Calu3 (cell line): ENCODE measurements at places on chromosomes 7 and 10. TPM values are rescaled to one million over a fixed set of nuclear protein-coding genes. Genes with fewer than 3 reads are reported as not detected.

- DNase-seq = no peak
- peaks cover 22% of the 10 kb centered on the region for H3K36me3 ChIP-seq
- no peak overlapping the region for H3K4me3 ChIP-seq
- H3K27me3 ChIP-seq = no peaks in the 10 kb centered on the region
- H3K4me1 ChIP-seq = peaks cover 8% of the 10 kb centered on the region
Observed at GRCh38 chr7:55185941-55186609, 167.3 kb downstream of the EGFR start.

Gene DMBT1
- total RNA-seq = 4.6 and 10.0 TPM in 2 replicates

DNA sequence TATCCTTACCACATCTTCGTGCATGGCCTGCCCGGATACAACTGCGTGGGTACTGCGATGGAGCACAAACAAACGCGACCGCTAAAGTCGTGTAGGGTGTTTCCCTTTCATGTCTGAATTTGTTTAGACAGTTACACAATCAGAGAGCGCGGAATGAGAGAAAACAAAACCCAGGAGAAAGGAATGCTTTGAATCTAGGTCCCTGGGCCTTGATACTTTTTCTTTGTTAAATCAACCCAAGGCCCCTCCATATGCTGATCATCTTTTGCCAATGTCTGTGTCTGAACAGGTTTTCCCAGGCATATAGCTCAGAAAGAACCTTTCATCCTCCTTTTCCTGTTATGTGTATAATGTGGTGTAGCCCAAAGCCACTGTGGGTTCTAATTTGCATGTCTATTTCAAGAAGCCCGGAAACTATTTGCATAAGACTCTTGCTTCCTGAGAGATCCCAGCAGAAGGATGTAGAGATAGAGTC is 145.8 kb downstream of the FRMD4A start:
- no peak overlapping the region for H3K27ac ChIP-seq
- H3K4me1 ChIP-seq = peaks cover 5% of the 10 kb centered on the region
- no peak for DNase-seq
- no peaks in the 10 kb centered on the region for H3K36me3 ChIP-seq

- no peaks in the 10 kb centered on the region for H3K4me1 ChIP-seq
- H3K36me3 ChIP-seq = no peaks in the 10 kb centered on the region
- no peak for DNase-seq
- H3K27me3 ChIP-seq = no peaks in the 10 kb centered on the region
- H3K4me3 ChIP-seq = no peak overlapping the region
Observed at GRCh38 chr10:34539533-34540315, 275.4 kb downstream of the PARD3 start.

DNA sequence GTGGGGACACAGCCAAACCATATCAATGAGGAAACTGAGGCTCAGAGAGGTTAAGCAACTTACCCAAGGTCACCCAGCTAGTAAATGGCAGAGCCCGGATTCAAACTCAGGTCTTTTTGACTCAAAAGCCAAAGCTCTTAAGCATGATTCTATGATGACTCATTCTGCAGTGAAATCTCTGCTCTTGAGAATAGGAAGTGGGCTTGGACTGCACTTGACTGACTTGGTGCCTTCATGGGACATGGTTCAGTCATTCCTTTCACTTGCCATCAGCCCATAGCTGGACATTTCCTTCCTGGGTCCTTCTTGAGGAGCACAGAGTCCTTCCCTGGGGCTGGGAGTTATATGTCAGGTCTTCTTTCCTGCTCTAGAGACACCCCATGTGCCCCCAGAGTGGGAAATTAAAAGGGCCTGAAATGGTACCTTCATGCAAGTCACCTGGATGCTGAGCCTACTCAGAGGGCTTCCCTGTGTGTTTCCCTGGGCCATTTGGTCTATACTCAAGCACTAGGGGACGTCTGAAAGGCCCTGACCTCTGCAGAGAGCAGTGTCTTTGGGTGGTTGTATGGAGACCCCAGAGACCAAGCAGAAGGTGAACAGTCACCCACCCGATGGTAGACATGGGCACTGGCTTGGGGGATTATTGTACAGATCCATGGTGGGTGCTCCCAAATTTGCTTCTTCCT is 62.4 kb upstream of the SDK1 start:
- peaks cover 3% of the 10 kb centered on the region for H3K36me3 ChIP-seq
- no peak overlapping the region for H3K27ac ChIP-seq
- H3K4me3 ChIP-seq = no peak overlapping the region
- H3K27me3 ChIP-seq = no peaks in the 10 kb centered on the region
- DNase-seq = no peak

- peaks cover 11% of the 10 kb centered on the region for H3K4me1 ChIP-seq
- DNase-seq = no peak
- peak overlapping the region; percentile 22 for H3K4me3 ChIP-seq
- peak overlapping the region; percentile 44 for H3K27ac ChIP-seq
- no peaks in the 10 kb centered on the region for H3K27me3 ChIP-seq
Observed at GRCh38 chr7:99720800-99721595, 14.0 kb downstream of the CYP3A7 start.

Gene ATP5MK
- 199 and 203 TPM in 2 replicates for total RNA-seq

GRCh38 chr7:106029941-106030340 is 66.9 kb downstream of the CDHR3 start:
- no peaks in the 10 kb centered on the region for H3K36me3 ChIP-seq
- no peak overlapping the region for H3K4me3 ChIP-seq
- H3K4me1 ChIP-seq = no peaks in the 10 kb centered on the region
- no peak overlapping the region for H3K27ac ChIP-seq

DNA sequence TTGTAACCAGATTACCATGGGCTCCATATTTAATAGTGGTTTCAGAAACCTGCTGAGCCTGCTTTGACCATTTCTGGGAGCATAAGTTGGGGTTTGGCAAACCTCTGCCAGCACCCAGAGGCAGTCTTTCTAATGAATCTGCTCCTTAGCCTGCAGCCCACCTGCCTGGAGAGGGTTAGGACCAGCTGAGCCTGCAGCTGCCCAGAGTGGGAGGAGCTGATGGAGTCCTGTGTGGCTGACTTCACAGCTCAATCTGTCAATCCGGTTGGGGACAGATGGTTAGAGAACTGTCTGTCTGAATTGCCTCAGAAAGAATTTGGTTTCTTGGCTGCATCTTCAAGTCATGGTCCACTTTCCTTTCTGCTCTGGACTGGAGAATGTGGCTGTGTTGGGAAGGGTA is 444.6 kb downstream of the NRG3 start:
- no peak overlapping the region for H3K4me3 ChIP-seq
- H3K36me3 ChIP-seq = no peaks in the 10 kb centered on the region
- H3K4me1 ChIP-seq = peaks cover 12% of the 10 kb centered on the region
- DNase-seq = no peak
- H3K27me3 ChIP-seq = no peaks in the 10 kb centered on the region

GRCh38 chr7:148050492-148051158 is 539.9 kb upstream of the C7orf33 start:
- no peaks in the 10 kb centered on the region for H3K36me3 ChIP-seq
- no peaks in the 10 kb centered on the region for H3K27me3 ChIP-seq
- H3K4me1 ChIP-seq = no peaks in the 10 kb centered on the region
- no peak for DNase-seq

Gene LRRD1
- total RNA-seq = not detected in 2 replicates

Gene LRRC61
- total RNA-seq = 14.6 and 22.5 TPM in 2 replicates

Gene KCNIP2
- 3.3 and 4.8 TPM in 2 replicates for total RNA-seq

- H3K27ac ChIP-seq = no peak overlapping the region
- no peaks in the 10 kb centered on the region for H3K36me3 ChIP-seq
- no peak overlapping the region for H3K4me3 ChIP-seq
- H3K4me1 ChIP-seq = no peaks in the 10 kb centered on the region
Observed at GRCh38 chr7:145797507-145797906, 319.1 kb upstream of the CNTNAP2 start.

DNA sequence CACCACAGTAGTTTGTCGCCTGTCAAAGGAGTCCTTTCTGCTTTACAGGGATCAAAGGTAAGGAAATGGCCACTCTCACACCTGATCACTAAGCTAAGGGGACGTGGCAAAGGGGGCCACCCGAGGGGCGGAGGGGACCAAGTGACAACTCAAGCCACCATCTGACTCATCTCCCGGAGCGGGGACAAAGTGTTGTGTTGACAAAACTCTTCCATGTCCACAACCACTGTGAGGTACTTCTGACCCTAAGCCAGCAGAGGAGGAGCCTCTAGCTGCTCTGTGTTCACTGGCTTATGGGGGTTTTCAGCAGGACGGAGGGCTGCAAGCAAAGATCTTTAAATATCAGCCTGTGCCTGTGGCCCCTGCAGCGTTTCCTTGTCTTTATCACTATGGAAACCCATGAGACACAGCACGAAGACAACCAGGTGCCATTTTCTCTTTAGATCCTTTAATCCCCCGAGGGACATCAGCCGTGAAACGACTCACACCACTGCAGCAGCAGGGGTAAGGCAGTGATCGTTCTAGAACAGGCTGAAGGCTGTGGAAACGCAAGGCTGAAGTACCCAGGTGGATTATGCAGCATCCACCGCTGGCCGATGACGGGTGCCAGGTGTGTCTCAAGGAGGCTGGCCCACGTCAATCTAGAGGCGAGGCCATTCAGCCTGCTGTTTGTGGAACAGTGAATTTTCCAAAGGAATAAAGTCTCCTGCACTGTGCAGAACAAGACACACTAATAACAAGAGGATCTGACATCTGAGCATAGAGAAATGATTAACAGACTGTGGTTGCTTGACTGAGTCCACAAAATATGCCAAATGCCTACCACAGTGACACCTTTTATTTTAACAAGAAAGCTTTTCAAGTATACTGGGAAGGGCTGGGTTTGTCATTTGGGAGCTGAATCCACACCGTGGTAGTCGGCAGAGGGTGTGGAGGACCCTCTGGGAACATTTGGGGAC is 26.6 kb upstream of the DDC start:
- H3K27ac ChIP-seq = no peak overlapping the region
- peaks cover 48% of the 10 kb centered on the region for H3K36me3 ChIP-seq
- no peaks in the 10 kb centered on the region for H3K27me3 ChIP-seq
- H3K4me1 ChIP-seq = peaks cover 15% of the 10 kb centered on the region
- no peak for DNase-seq
- H3K4me3 ChIP-seq = no peak overlapping the region

- no peak for DNase-seq
- no peaks in the 10 kb centered on the region for H3K36me3 ChIP-seq
- H3K27ac ChIP-seq = no peak overlapping the region
Observed at GRCh38 chr10:123864923-123865322, 26.7 kb downstream of the CPXM2 start.

- peaks cover 5% of the 10 kb centered on the region for H3K36me3 ChIP-seq
- peaks cover 25% of the 10 kb centered on the region for H3K4me1 ChIP-seq
- DNase-seq = no peak
- H3K27ac ChIP-seq = no peak overlapping the region
- H3K27me3 ChIP-seq = no peaks in the 10 kb centered on the region
- no peak overlapping the region for H3K4me3 ChIP-seq
Observed at GRCh38 chr10:10796774-10797415, 220.8 kb upstream of the CELF2 start.

- no peak overlapping the region for H3K27ac ChIP-seq
- no peaks in the 10 kb centered on the region for H3K36me3 ChIP-seq
- H3K27me3 ChIP-seq = no peaks in the 10 kb centered on the region
- H3K4me1 ChIP-seq = no peaks in the 10 kb centered on the region
Observed at GRCh38 chr10:82643601-82644000, 768.6 kb downstream of the NRG3 start.

Gene PDLIM1
- total RNA-seq = 49.7 and 50.2 TPM in 2 replicates

- no peak overlapping the region for H3K27ac ChIP-seq
- H3K4me3 ChIP-seq = no peak overlapping the region
- H3K36me3 ChIP-seq = no peaks in the 10 kb centered on the region
- no peaks in the 10 kb centered on the region for H3K27me3 ChIP-seq
- peaks cover 25% of the 10 kb centered on the region for H3K4me1 ChIP-seq
Observed at GRCh38 chr7:155897758-155898386, 85.6 kb upstream of the SHH start.

- DNase-seq = peak; percentile 4
- H3K27me3 ChIP-seq = no peaks in the 10 kb centered on the region
- peak overlapping the region; percentile 3 for H3K4me3 ChIP-seq
- H3K27ac ChIP-seq = peak overlapping the region; percentile 7
Observed at GRCh38 chr10:4546500-4546899, 279.5 kb upstream of the AKR1E2 start.

Gene PKD2L1
- total RNA-seq = not detected in 2 replicates

Gene IDI2
- not detected in 2 replicates for total RNA-seq

GRCh38 chr10:121104476-121105111 is 253.4 kb downstream of the WDR11 start:
- H3K27ac ChIP-seq = no peak overlapping the region

DNA sequence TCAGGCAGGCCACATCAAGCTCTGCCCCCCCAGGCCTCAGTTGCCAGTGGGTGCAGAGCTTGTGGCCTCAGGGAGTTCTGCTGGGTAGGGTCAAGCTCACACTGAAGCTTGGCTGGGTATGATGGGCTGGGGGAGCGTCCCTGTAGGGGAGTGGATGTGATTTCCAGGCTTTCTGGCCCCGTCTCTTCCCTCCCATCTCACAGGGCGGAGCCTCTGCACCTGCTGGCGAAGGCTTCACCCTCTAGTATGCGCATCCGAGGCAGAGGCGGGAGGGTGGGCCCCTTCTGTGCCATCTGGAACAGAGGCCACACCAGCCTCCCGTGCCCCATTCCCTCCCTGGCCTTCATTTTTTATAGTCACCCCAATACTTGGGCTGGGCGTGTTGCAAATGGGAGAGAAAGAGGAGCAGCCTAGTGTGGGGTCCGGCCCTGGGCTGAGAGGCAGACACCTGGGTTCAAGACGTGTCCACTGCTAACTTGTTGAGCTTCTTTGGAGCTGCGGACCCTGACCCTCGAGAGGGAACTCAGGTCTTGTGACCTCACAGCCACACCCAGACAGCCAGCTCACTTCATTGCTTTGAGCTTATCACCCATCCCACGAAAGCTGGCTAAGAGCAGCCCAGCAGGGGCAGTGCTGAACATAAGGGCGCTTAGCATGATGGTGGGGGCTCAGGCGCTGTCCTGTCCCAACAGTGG is 2.3 kb downstream of the AQP1 start:
- peaks cover 39% of the 10 kb centered on the region for H3K4me1 ChIP-seq
- peaks cover 4% of the 10 kb centered on the region for H3K36me3 ChIP-seq
- H3K27me3 ChIP-seq = no peaks in the 10 kb centered on the region
- DNase-seq = no peak
- peak overlapping the region; percentile 58 for H3K27ac ChIP-seq
- no peak overlapping the region for H3K4me3 ChIP-seq

DNA sequence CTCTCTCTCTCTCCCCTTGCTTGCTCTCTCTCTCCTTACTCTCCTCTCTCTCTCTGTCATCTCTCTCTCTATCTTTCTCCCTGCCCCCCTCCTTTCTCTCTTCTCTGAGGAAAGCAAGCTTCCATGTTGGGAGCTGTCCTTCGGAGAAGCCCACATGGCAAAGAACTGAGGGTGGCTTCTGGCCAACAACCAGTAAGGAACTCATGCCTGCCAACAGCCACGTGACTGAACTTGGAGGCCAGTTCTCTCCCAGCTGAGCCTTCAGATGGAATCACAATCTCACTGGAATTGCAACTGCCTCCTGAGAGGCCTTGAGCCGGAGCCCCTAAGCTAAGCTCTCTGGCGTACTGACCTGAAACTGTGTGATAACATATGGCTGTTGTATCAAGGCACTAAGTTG is 12.0 kb upstream of the DHTKD1 start:
- no peaks in the 10 kb centered on the region for H3K4me1 ChIP-seq
- no peaks in the 10 kb centered on the region for H3K36me3 ChIP-seq
- no peak overlapping the region for H3K27ac ChIP-seq
- H3K27me3 ChIP-seq = no peaks in the 10 kb centered on the region
